ENCODE measurements at places on chromosomes 2 and 18. TPM values are rescaled to one million over a fixed set of nuclear protein-coding genes. Genes with fewer than 3 reads are reported as not detected.
A peak's percentile ranks its signal among the peaks of the same experiment; 100 is the strongest.

GRCh38 chr2:208783184-208783583 lies 376.6 kb downstream of the PTH2R start:
- H3K4me3 ChIP-seq: no peak overlapping the region
- no peak for DNase-seq
- H3K27ac ChIP-seq: no peak overlapping the region
- no peaks in the 10 kb centered on the region for H3K36me3 ChIP-seq
- no peaks in the 10 kb centered on the region for H3K27me3 ChIP-seq

GRCh38 chr2:74712223-74713053 lies 58.4 kb downstream of the SEMA4F start:
- H3K27me3 ChIP-seq: no peaks in the 10 kb centered on the region
- H3K4me3 ChIP-seq: no peak overlapping the region
- H3K36me3 ChIP-seq: no peaks in the 10 kb centered on the region

GRCh38 chr2:66495788-66496640 lies 61.1 kb downstream of the MEIS1 start:
- no peaks in the 10 kb centered on the region for H3K27me3 ChIP-seq
- no peak for DNase-seq
- peak overlapping the region; percentile 20 for H3K27ac ChIP-seq
- H3K4me1 ChIP-seq: peaks cover 57% of the 10 kb centered on the region

- no peak for DNase-seq
- H3K36me3 ChIP-seq: no peaks in the 10 kb centered on the region
- no peaks in the 10 kb centered on the region for H3K27me3 ChIP-seq
Measured at GRCh38 chr18:80229363-80229762, 18.0 kb downstream of the PARD6G start.

- no peaks in the 10 kb centered on the region for H3K36me3 ChIP-seq
- no peak for DNase-seq
- H3K27ac ChIP-seq: no peak overlapping the region
- H3K4me3 ChIP-seq: no peak overlapping the region
- H3K27me3 ChIP-seq: no peaks in the 10 kb centered on the region
Measured at GRCh38 chr2:81528852-81529480, 1224.4 kb upstream of the LRRTM1 start.

GRCh38 chr18:64974391-64975125 lies 776.3 kb upstream of the CDH7 start:
- no peak for DNase-seq
- H3K27me3 ChIP-seq: no peaks in the 10 kb centered on the region
- no peaks in the 10 kb centered on the region for H3K36me3 ChIP-seq

- DNase-seq: no peak
- no peak overlapping the region for H3K27ac ChIP-seq
- no peaks in the 10 kb centered on the region for H3K4me1 ChIP-seq
- no peaks in the 10 kb centered on the region for H3K36me3 ChIP-seq
Measured at GRCh38 chr2:230158468-230158867, 61.3 kb downstream of the SP110 start.

Gene ARPC2
- total RNA-seq: 357 TPM

Gene DNAJC5G
- total RNA-seq: not detected

Gene TEX44
- total RNA-seq: not detected

Gene SRD5A2
- total RNA-seq: not detected

Gene PCARE
- total RNA-seq: 0.55 TPM

DNA sequence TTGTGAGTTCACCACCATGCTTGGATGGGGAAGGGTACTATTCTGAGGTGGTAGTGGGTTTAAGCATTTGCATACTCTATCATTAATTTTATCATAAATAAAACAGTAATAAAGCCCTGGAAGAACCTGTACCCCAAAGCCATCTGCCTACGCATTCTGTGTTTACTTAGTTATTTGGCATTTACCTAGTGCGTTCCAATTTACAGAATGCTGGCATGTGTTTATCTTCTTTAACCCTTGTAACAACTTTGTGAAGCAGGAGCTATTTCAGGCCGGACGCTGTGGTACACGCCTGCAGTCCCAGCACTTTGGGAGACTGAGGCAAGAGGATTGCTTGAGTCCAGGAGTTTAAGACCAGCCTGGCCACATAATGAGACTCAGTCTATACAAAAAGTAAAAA lies 17.8 kb upstream of the ODC1 start:
- H3K4me3 ChIP-seq: no peak overlapping the region
- H3K4me1 ChIP-seq: no peaks in the 10 kb centered on the region
- no peak for DNase-seq
- no peaks in the 10 kb centered on the region for H3K27me3 ChIP-seq
- no peak overlapping the region for H3K27ac ChIP-seq

- H3K27ac ChIP-seq: no peak overlapping the region
- no peaks in the 10 kb centered on the region for H3K4me1 ChIP-seq
- DNase-seq: no peak
- no peaks in the 10 kb centered on the region for H3K27me3 ChIP-seq
Measured at GRCh38 chr2:33375054-33375453, 101.4 kb upstream of the RASGRP3 start.

DNA sequence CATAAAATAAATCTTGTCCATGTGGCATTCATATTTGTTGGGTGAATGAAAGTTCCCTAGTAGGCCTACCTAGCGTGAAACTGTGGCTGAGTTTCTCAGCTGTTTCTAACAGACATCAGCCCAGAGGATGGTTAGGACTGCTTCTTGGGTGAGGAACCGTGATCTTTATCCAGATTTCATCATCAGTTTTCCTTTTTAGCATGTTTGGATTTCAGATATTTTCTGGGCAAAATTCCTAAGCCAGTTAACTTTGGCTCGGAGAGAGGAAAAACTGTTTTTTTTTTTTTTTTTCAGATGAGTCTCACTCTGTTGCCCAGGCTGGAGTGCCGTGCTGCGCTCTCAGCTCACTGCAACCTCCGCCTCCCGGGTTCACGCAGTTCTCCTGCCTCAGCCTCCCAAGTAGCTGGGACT lies 53.5 kb downstream of the DGKD start:
- no peak overlapping the region for H3K27ac ChIP-seq
- peaks cover 19% of the 10 kb centered on the region for H3K4me1 ChIP-seq
- H3K4me3 ChIP-seq: no peak overlapping the region
- no peaks in the 10 kb centered on the region for H3K36me3 ChIP-seq

GRCh38 chr2:198127627-198128026 lies 323.2 kb downstream of the PLCL1 start:
- H3K36me3 ChIP-seq: no peaks in the 10 kb centered on the region
- no peak overlapping the region for H3K27ac ChIP-seq
- no peaks in the 10 kb centered on the region for H3K4me1 ChIP-seq
- no peaks in the 10 kb centered on the region for H3K27me3 ChIP-seq
- DNase-seq: no peak

All from upper lobe of right lung (tissue), 1 donor.